ENCODE measurements at places on chromosomes 6 and 20. TPM values are rescaled to one million over a fixed set of nuclear protein-coding genes. Genes with fewer than 3 reads are reported as not detected.

GRCh38 chr6:123759472-123759871, 44.2 kb upstream of the NKAIN2 start:
- DNase-seq: no peak

GRCh38 chr20:32507998-32508774, 76.9 kb downstream of the NOL4L start:
- DNase-seq: peak; percentile 24

DNA sequence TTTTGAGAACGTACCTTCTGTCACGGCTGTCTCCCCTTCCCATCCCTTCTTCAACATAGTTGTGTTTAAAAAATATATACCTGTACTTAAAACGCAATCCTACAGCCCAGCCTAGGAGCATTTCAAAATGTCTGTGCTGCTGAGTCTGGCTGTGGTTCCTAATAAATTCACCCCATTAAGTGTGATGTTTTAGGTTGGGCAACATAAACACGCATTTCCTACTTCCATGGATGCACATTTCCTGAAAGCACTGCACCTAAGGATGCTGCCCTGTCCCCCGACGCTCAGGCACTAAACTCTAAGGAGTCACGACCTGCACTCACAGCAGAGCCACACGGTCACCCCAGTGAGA, 1.2 kb downstream of the REV3L start:
- DNase-seq: no peak

GRCh38 chr20:38833154-38833856, 27.8 kb downstream of the PPP1R16B start:
- DNase-seq: peak; percentile 63

DNA sequence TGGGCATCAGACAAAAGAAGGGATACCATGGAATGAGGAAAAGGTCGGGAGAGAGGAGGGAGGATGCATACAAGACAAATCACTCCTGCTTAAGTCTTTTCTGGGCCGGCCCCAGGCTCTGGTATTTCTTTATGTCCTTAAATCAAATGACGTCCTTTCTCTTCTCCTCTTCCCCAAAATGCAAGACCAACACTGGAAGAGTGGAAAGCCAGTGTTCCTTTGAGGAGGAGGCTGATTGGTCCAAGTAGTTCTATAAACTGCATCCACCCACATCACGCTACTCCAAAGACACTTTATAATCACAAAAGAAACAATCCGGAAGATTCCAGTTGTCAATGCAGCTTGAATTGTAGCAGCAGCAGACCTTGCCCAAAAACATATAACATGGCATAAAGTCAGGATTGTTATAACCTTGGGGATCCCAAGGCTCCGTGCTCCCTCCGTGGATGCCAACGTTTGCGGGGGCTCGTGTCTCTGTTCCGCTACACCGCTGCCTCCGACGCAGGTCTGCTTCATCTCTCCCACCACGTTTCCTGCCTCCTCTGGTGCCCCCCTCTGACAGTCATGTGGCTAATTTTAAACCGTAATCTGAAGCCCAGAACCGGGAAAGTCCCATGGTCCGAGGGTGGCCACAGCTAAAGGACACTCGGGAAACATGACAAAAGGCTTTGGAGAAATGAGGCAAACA, 47.1 kb downstream of the MCUR1 start:
- DNase-seq: peak; percentile 47

- no peak for DNase-seq
Observed at GRCh38 chr20:14782731-14783130, 445.3 kb upstream of the FLRT3 start.

Gene C6orf136
- 26.5 TPM for total RNA-seq

Gene HAO1
- not detected for total RNA-seq

Gene SGK2
- total RNA-seq: 0.65 TPM

Gene SLC25A27
- total RNA-seq: 1.6 TPM

Gene SNAI1
- total RNA-seq: 0.34 TPM

Gene CAGE1
- total RNA-seq: 0.09 TPM
